CD8-positive, alpha-beta memory T cell (primary cell): ENCODE measurements at places on chromosomes 5 and 9.

DNA sequence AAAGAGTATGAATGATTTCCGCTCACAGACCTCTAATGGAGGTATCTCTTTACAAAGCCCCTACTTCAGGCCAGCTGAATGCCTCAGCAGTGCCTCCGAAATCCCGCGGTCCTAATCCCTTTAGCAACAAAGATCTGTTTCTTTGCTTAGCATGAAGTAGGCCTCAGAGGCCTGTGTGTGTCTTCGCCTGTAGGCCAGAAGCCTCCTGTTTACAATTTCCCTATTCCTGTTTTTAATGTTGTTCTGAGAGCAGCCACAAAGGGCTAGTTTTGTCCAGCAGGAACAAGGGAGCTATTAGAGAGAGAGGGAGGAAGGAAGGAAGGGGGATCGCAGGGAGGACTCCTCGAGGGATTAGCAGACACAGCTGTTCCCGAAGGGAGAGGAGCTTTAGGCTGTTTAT, 166.4 kb upstream of the SPRY4 start:
- DNase-seq: no peak

DNA sequence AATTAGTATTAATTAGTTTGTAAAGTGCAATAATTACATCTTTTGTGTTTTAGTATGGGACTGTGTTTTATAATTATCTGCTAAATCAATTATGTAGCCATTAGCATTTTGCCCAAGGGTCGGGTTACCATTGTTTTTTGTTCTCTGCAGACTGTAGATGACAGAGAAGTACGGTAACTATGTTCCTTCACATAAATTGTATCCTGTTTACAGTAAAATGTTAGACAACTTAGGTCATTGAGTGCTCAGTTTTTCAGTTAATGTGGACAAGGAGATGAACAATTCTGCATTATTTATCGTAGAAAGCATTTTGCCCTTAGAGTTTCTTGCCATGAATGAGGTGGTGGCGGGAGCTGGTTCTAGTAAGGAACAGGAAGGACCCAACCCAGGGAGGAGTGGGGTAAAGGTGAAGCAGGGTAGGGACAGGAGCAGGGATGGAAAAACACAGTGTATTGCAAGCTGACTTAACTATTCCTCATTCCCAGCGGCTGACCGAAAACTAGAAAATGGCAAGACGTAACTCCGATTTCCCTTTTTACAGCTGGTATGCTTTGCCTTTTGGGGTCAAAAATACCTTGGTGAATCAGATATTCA, 243.7 kb upstream of the SLC24A2 start:
- no peak for DNase-seq

GRCh38 chr9:36945999-36946398, 88.1 kb downstream of the PAX5 start:
- DNase-seq: no peak

DNA sequence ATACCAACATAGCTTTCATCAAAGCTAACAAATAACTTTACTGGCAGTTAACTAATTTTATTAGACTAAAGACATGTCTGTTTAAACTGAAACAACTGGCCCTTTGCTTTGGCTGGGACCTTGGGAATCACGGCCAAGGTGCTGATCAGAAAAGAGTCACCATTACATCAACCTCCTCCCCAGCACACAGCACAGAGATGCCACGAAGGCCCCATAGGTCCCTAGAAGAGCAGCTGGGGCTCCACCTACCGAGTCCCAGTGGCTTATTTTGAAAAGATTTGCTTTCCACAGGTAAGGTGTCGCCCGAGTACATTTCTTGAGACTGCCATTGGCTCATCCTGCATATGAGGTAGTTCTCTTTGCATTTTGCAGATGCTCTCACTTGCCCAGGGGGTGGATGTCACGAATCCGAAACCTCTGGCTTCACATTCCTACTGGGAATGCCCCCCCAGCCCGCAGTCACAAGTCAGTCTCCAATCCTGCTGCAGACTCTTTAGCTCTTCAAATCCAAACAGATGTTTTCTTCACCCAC, 18.8 kb upstream of the HSD17B3 start:
- no peak for DNase-seq

DNA sequence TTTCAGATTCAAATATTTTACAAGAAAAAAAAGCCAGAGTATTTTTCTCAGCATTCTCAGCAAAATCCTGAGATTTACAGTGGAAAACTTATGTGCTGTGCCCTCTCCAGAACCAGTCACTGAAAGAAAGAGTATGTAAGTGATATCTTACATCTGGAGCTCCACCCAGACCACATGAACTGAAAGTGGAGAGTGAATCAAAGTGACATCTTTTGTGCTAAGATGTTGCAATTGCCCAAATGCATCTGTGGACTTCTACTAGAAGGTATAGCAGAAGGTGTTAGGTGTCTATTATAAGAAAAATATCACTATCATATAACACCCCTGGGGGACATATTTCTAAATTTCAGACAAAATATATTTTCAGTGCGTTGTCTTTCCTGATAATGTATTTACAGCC, 49.0 kb upstream of the RIC1 start:
- DNase-seq: no peak

GRCh38 chr9:3337515-3338225, 188.1 kb downstream of the RFX3 start:
- DNase-seq: no peak

- no peak for DNase-seq
Measured at GRCh38 chr5:113617191-113617796, 103.8 kb downstream of the YTHDC2 start.

GRCh38 chr5:122909470-122910100, 64.2 kb downstream of the SNX24 start:
- no peak for DNase-seq

DNA sequence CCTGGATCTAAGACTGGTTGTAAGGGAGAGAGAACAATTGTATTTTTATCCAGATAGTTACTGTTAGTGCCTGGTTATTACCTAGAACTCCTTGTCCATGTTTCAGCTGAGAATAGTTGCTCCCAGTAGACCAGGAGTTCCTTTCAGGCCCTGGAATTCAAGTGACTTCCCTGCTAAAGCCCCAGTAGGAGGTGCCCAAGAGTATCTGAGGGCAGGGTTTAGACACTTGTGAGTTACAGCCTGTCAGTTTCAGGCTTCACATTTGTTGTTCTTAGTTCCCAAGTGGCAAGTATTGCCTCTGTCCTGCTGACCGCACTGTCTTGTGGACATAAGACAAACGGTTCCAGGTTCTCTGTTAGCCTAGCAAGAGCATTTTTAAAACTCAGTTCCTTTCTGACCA, 743.9 kb upstream of the SEMA6A start:
- DNase-seq: no peak

- no peak for DNase-seq
Measured at GRCh38 chr5:65073250-65073661, 304.5 kb downstream of the CWC27 start.

- no peak for DNase-seq
Measured at GRCh38 chr5:156052656-156053055, 274.3 kb upstream of the SGCD start.

DNA sequence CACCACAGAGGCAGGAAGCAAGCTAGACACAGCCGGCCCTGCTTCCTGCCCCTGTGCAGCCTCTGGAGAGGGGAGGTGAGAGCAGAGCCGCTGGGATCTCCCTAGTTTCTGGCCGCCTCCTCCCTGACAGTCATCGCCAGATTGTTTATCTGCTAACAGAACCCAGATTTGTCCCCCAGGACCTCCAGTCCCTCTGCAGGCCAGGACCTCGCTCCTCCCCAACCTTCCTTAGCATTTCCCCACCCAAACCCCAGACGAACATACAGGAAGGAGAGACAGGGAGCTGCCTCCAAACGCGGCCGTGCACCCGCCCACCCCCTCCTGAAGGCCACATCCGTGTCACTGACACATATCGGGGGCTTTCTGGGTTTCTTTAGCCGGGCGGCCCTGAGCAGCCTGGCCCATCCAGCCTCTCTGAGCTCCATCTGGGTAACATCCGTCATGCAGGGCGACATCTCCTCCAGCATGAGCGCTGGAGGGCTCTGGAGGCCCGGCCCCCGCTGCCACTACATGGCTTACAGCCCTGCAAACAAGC, 47.5 kb downstream of the DBH start:
- DNase-seq: peak; percentile 85

DNA sequence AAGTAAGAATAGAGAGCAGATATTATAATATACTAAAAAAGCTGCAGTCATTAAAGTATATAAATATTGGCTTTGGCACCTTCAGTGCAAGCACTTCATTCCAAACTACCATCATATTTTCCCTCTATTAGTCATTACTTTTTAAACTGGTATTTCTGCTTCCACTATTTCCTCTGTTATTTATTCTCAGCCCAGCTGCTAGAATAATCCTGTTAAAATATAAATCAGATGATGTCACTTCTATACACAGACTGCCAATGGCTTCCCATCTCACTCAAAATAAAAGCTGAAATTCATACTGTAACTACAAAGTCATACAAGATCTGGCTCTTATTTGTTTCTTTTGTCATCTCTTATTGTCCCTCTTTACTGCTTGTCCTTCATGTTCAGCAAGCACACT, 432.9 kb downstream of the TLE4 start:
- DNase-seq: no peak

DNA sequence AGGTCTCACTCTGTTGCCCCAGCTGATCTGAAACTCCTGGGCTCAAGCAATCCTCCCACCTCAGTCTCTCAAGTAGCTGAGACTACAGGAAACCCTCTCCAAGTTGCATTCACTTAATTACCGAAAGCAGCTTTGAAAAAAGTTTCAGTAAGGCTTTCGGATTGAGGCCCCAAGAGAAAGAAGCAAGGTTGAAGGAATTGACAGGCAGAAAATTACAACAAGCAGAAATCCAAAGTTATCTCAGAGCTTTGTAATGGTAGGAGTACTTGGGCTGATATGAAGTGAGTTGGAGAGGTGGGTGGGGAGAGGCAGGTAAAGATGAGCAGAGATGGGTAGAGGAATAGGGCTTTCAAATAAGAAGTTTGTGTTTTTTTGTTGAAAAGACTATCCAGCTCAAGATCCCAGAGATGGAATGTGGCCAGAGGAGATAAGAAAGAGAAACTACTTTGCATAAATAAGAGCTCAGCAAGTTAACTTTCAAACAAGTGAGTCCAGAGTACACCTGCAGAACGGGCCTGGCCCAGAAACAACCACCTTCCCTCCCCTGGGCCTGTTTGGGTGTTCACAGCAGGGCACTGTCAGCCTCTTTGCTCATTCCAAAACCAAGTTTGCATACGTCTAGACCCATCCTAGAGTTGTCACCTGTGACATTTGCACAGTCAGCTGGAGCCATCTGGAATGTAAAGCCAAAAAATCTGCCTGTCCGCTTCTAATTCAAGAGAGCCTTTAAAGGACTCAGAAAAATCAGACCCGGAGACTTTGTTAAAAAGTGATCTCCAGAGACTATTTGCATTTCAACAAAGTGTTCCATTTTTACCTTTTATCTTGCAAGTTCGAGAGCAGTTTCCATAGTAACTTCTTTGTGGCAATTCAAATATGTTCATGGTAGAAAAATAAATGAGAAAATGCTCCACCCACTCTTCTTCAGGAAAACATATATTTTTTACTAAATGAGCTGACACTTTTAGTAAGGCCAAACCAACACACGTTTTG, 2.2 kb upstream of the CLINT1 start:
- DNase-seq: no peak

DNA sequence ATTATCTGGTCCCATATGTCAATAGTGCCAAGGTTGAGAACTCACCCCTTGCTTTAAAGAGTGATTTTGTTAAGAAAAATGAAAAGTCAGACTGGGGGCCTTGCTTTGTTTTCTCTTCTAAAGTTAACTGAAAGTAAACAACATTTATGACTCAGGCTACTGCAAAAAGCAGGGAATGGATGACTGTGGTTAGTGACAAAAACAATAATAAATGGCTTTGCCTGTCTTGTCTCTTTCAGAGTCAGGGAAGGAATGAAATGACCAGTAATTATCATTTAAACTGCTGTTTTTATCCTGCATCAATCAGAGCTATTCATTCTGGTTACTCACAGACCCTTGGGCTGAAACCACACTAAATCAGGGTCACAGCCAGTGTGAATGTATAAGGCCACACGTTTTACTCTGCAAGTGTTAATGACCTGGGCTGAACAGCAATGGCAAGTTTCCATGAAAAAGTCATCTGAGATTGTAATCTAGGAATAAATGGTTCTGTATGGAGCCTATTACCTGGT, 112.2 kb downstream of the ZNF608 start:
- no peak for DNase-seq

DNA sequence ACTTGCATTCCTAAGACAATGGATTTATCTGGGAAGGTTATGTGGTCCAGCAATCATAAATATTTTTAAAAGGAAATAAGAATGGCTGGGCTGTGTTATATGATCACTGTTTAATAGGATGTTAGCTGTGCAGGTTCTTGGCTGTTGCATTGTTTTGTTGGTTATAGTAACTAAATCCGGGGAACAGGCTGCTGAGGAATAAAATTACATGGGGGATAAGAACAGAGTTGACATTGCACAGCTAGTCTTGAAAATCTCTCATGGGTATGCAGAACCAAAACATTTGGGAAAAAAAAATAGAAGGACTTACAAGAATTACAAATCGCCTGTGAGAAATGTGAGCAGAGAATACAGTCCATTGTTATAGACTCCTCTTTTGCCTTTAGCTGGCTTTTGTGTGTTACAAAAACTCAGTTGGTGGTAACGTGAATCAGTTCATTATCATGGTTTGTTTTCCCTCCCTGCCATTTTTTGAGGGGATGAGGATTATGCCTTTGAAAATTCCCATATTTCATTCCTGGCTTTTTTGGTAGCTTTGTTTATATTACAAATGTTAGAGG, 375.3 kb upstream of the DAB2 start:
- DNase-seq: no peak

- no peak for DNase-seq
Measured at GRCh38 chr5:129930221-129930620, 26.0 kb downstream of the CHSY3 start.

GRCh38 chr5:111518777-111519176, 6.4 kb upstream of the STARD4 start:
- DNase-seq: no peak

DNA sequence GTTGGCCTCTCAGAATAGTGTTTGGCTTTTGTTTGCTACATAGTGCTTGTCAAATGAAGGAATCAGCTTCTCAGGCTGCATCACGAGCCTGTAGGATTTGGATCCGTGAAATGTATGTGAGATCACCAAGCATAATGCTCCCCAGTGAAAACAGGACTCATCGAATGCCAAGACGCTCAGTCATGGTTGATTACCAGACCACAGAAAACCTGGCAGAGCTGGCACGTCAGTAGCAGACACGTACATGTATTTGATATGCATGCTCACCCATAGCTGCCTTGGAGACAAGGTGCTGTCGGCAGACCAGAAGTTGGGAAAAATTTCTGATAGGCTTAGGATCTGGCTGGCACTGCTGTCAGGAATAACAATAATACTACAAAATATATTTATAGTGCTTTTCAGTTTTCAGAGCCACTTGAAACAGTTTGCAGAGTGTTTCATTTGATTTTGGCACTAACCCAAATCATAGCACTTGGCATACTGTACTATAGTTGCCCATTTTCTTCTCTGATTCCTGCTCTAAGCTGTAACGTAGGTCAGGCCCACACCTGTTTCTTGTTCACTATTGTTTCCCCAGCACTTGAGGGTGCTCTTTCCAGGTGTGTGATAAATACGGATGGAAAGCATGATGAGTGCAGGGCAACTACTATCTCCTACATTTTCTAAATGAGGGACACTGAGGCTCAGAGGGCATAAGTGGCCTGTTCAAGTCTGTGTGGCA, 226.1 kb downstream of the NR3C1 start:
- DNase-seq: no peak

- DNase-seq: no peak
Measured at GRCh38 chr9:81631218-81631745, 58.1 kb downstream of the TLE1 start.

GRCh38 chr5:91125916-91126315, 257.2 kb downstream of the ARRDC3 start:
- no peak for DNase-seq
